HL-60 (cell line): ENCODE measurements at places on chromosomes 13 and 19.
A peak's percentile ranks its signal among the peaks of the same experiment; 100 is the strongest.

DNA sequence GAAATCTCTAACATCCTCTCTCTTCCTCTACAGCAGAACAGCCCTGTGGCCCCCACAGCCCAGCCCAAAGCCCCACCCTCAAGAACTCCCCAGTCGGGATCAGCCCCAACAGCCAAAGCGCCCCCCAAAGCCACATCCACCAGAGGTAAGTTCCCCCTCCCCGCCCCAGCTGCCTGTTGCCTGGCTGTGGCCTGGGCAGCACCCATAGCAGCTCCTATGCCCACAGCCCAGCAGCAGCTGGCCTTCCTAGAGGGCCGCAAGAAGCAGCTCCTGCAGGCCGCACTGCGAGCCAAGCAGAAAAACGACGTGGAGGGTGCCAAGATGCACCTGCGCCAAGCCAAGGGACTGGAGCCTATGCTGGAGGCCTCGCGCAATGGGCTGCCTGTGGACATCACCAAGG lies 14.5 kb downstream of the CC2D1A start:
- no peak for DNase-seq

DNA sequence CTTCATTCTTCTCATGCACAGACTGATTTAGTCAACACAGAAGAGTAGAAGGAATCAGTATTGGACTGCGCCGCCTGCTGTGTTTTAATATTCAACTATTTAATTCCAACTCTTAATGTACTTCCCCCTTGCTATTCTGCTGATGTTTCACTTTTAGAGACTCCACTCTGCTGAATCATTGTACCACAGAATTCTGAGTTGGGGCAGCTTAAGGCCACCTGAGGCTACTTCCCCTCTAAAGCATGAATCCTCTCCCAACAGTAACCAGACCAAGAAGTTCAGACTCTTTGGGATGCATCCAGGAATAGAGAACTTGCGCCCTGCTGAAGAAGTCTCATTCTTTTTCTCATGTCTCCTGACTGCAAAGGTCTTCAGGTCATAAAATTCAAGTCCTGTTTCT lies 708.8 kb downstream of the UQCRFS1 start:
- DNase-seq: peak; percentile 47

GRCh38 chr19:38684078-38684861 lies 36.8 kb downstream of the ACTN4 start:
- DNase-seq: peak; percentile 86

DNA sequence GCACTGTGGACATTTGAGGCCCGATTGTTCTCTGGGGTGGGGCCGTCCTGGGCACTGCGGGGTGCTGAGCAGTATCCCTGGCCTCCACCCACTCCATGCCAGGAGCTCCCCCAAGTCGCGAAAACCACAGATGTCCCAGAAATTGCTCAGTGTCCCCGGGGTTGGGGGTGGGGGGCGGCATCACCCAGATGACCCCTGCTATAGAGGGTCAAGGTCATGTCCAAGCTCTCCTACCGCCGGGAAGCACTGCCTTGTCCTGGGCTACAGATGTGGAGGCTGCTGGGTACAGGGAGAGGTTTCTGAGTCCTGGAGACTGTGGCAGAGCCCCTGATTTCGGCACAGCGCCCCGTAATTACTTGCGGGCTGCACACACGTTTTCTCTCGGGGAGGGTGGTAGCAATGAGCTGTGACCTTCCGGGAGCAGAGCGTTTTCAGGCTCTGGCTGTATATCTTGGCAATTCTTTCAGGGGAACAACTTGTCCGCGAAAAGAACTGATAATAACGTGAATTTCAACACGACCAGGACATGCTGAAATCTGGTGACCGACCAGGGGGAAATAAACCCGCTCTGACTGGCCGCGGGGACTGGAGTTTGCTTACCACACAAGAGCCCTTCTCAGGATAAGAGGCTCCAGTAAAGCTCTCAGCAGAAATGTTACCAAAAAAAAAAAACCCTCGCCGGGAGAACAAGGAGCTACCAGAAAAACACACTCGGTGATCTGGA lies 68.1 kb downstream of the GNG7 start:
- DNase-seq: peak; percentile 59

GRCh38 chr13:55245005-55245644 lies 1895.6 kb upstream of the PRR20A start:
- peak; percentile 52 for DNase-seq
